ENCODE measurements at places on chromosomes 13 and 19.

- no peak for DNase-seq
Measured at GRCh38 chr13:46378411-46378810, 8.6 kb downstream of the RUBCNL start.

- DNase-seq = no peak
Measured at GRCh38 chr13:47678201-47678968, 322.7 kb downstream of the SUCLA2 start.

GRCh38 chr13:110324026-110324749 lies 17.1 kb downstream of the COL4A2 start:
- no peak for DNase-seq

GRCh38 chr13:24893863-24894262 lies 129.9 kb downstream of the RNF17 start:
- DNase-seq = no peak

- no peak for DNase-seq
Measured at GRCh38 chr19:39264306-39265290, 3.6 kb upstream of the IFNL2 start.

- no peak for DNase-seq
Measured at GRCh38 chr19:8329996-8330395, 8.7 kb downstream of the RPS28 start.

DNA sequence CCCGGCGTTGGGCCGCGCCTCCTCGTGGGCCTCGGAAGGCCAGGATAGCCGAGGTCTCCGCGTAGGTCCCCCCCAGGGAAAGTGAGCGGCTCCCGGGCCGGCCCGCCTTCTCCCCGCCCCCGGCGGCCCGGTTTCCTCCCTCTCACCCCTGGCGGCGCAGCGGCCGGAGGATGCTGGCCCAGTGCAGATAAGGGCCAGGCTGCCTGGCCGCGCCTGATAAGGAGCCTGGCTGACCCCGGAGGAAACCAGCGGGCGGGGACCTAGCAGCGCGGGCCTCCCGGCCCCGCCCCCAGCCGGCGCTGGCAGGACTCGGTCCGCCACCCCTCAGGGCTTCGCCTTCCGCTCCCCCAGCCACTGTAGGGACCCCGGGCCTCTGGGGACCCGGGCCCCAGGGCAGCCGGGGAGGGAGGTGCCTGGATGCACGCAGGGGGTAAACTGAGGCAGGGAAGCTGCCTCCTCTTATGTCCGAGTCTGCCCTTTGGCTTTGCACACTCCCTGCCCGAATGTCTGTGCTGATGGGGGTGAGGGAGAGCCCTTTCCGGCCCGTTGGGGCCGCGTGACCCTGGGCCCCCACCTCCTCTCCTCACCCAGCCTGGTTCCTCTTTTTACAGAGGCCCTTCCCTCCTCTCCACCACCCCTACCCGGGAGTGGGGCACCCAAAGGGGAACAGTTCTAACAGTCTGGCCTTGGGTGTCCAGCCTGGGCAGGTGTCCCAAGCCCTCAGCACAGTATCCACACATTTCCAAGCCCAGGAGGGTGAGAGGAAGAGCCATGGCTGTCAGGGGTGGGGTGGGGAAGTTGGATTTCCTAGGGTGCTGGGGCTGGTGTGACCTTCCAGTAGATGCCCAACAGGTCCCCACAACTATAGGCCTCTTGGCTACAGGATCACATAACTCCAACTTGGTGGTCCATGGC lies at the start of gene LYL1:
LYL1 (minus strand) TSS at position 193 of the 915 bp plus-strand sequence. CDS start 1,687 bp downstream, outside the sequence.
- peak; percentile 63 for DNase-seq

GRCh38 chr19:58274771-58275201 lies 4.0 kb upstream of the ZNF8 start:
- DNase-seq = no peak

- peak; percentile 38 for DNase-seq
Measured at GRCh38 chr13:106533101-106533942, 2.1 kb downstream of the EFNB2 start.

- DNase-seq = no peak
Measured at GRCh38 chr13:43865892-43866291, 13.6 kb downstream of the CCDC122 start.

Data from activated naive CD8-positive, alpha-beta T cell treated with anti-CD3 and anti-CD28 coated beads, Interleukin-2, amount 10 ng/mL, durations not matched to agents 7 days and 5 days (primary cell).